Keratinocyte (primary cell): ENCODE measurements at places on chromosomes 2 and 18.
A peak's percentile ranks its signal among the peaks of the same experiment; 100 is the strongest.

DNA sequence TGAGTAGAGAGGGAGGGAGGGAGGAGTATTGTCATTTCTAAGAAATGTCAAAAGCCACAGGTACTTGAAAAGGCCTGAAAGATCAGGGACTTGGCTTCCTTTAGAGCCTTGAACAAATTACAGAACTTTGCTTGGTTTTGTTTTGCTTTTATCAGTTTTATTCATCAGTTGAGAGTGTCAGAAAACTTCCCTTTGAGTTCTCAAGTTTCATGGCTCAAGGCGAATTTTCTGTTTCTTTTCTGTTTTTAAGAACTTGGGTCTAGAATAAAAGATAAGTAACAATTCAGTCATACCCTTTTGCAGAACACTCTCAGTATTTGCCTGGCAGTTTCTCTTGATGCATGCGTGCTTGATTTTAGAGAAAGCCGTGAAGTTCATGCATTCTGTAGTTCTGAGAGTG is 531.9 kb downstream of the PARD3B start:
- DNase-seq = no peak

GRCh38 chr2:45172760-45173392 is 163.6 kb upstream of the SIX2 start:
- DNase-seq = no peak

DNA sequence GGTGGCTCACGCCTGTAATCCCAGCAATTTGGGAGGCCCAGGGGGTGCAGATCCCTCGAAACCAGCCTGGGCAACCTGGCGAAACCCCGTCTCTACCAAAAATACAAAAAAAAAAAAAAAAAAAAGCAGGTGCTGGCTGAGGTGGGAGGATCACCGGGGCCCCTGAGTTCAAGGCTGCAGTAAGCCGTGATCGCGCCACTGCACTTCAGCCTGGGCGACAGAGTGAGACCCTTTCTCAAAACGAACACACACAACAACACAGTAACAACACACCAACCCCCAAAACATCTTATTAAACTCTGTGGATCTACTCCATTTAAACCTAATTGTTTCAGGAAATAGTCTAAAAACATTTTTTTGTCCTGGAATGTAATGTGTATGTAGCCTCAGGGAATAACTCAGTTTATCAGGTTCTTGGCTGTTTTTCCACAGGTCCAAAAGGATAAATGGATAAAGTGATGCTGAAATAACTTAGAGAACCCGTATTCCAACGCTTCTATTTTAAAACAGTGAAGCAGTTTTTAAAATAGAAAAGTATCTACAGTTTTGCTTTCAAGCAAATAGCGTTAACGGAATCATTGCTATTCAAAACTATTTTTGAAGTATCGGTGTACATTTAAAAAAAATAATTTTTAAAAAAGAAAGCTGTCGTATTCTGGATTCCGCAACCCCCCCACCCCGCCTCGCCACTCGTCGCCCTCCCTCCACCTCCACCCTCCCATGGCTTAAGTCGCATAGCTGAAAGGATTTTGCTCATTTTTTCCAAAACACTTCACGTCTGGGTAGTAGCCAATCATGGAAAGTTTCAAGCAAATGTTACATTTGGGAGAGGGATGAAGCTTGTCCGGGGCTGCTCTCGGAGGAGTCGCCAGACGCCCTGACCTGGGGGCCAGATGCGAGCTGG is 895 bp upstream of the GLS start:
- no peak for DNase-seq

GRCh38 chr2:71151620-71152019 is 21.2 kb downstream of the MPHOSPH10 start:
- no peak for DNase-seq

GRCh38 chr18:2913398-2914005 is 66.7 kb downstream of the EMILIN2 start:
- DNase-seq = no peak

- peak; percentile 65 for DNase-seq
Observed at GRCh38 chr2:164657129-164657528, 35.8 kb upstream of the GRB14 start.

- no peak for DNase-seq
Observed at GRCh38 chr2:31271851-31272267, 37.9 kb downstream of the EHD3 start.

- no peak for DNase-seq
Observed at GRCh38 chr2:41241325-41242000, 789.6 kb upstream of the SLC8A1 start.

DNA sequence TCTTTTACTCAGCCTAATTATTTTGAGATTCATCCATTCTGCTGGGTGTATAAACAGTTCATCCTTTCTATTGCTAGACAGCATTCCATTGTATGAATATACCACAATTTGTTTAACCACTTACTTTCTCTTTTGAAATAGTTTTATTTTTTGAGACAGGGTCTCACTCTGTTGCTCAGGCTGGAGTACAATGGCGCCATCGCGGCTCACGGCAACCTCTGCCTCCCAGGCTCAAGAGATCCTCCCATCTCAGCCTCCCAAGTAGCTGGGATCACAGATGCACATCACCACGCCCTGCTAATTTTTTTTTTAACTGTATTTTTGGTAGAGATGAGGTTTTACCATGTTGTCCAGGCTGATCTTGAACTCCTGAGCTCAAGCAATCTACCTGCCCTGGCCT is 54.5 kb downstream of the USP37 start:
- DNase-seq = no peak

DNA sequence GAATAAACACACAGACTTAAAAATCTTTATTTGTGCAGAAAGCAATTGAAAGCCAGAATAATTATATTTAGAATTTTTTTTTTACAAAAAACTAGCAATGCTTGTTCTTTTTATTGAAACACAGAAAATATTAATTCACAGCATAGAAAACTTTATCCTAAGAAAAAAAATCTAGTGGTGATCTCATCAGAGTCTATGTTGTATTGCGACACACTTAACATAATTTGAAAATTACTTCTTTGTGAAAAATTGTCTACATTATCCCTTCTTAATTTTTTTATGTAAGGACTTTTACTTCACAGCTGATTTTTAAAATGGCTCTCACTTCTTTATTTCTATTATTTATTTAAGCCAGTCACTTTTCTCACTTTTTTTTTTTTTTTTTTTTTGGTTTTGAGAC is 103.4 kb downstream of the LDLRAD4 start:
- DNase-seq = no peak

- DNase-seq = no peak
Observed at GRCh38 chr2:81481242-81481993, 1176.9 kb upstream of the LRRTM1 start.

DNA sequence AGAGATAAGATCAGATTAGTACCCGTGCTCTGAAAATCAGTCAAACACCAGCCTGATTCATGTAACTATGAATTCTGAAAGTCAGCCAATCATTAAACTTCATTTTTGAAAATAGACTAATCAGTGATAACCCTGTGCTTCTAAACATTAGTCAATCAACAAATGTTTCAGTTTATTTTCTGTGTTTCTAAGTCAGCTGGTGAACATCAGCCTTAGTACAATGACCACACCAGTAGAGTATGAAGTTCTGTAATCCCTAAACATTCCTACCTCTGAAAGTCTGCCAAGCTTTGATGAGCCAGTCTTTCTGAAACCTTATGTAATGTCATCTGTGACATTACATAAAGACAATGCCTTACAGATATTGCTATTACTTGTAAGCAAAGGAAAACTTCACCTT is 807.4 kb upstream of the CRIM1 start:
- DNase-seq = no peak

- DNase-seq = no peak
Observed at GRCh38 chr2:74373221-74373676, 6.9 kb downstream of the DCTN1 start.

- DNase-seq = no peak
Observed at GRCh38 chr2:33735096-33735495, 136.0 kb upstream of the FAM98A start.

GRCh38 chr2:240655931-240656886 is 26.5 kb downstream of the AQP12B start:
- DNase-seq = no peak

DNA sequence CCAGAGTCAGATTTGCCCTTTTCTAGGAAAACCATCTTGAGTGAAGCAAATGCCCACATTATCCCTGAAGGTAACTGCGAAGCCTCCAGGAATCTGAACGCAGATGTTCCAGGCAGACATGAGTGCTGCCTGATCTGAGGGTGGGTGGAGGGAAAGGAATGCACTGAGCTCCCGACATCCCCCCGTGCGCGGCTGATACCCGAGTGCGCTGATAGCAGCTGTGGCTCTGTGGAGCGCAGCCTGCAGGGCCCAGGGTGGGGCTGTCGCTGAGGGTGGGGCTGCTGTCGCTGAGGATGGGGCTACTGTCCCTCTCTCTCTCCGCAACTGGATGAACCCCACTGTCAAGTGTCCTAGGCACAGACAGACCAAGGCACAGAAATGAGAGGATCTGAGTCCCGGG is 82.4 kb downstream of the GFPT1 start:
- DNase-seq = no peak

GRCh38 chr2:203584784-203585183 is 49.7 kb upstream of the RAPH1 start:
- no peak for DNase-seq

GRCh38 chr2:119823734-119824334 is 64.1 kb downstream of the PTPN4 start:
- DNase-seq = no peak

DNA sequence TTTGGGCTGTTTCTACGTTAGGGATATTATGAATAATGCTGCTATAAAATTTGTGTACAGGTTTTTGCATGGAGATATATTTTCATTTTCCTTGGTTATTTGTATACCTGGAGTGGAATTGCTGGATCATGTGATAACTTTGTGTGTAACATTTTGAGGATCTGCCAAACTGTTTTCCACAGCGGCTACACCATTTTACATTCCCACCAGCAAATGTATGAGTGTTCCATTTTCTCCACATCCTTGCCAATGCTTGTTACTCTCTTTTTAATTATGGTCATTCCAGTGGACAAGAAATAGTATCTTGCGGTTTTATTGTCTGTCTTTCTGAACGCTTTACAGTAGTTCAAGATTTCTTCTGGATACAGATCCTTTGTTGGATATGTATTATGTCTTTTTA is 13.6 kb downstream of the GORASP2 start:
- DNase-seq = no peak

GRCh38 chr18:55228707-55229106 is 269.4 kb upstream of the CCDC68 start:
- no peak for DNase-seq

DNA sequence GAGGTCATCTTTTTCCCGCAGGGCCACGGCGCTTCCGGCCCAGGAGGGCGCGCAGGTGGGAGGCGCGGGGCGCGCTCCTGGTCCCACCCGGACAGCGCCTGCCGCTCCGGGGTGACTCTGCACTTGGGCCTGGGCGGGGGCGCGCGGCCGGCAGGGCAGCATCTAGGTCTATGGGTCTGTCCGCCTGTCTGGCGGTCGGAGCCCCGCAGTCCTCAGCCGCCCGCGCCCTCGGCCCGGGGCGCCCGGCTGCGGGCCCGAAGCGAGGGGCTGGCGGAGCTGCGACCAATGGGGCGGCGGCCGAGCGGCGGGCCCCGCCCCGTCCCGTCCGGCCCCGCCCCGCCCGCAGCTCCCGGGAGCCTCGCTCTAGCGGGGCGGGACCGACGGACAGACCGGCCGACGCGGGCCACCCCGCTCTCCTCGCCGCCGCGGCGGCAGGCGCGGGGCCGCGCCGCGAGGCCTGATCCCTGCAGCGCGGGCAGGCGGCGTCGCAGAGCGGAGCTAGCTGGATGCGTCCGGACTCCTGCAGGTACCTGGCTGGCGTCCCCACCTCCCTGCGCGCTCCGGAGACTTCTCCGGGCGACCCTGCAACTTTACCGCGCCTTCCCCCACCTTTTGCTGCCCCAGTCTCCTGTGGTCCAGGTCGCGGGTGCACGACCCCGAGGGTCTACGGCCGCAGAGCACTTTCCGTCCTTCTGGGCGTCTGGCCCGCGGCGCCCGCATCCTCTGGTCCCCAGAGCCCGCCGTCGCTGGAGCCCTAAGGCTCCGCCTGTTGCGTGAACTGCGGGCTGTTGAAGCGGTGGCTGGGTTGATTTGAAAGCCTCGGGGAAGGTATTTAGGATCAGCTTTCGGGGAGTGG is at the start of gene KCNS3:
KCNS3 (plus strand) TSS at position 387 of the 856 bp plus-strand sequence. CDS start 52,342 bp downstream, outside the sequence.
- DNase-seq = no peak

DNA sequence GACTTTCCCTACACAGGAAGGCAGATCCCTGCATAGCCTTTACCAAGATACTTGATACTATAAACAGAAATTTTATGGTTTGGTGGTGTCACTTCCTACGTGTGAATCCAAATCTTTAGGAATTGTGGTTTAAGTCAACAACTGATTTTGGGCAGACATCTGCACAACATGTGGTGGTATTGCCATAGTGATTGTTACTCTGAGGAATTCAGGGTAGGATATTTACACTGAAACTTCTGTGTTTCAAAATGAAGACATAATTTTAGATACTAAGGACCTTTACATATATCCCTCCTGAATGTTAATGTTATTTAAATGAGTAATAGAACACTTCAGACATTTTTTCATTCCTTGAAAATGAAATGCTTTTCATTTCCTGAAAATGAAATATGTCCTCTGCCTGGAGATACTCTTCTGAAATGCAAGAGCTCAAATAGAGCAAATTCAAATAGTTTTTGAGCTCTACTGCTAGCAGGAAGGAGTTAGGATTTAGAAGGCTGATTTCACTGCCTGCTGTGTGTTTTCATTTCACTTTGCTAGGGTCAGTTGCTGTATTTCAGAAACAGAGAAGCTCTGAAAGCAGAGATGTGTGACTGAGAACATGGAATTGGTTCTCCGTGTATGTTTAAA is 77.2 kb downstream of the MDH1 start:
- no peak for DNase-seq

DNA sequence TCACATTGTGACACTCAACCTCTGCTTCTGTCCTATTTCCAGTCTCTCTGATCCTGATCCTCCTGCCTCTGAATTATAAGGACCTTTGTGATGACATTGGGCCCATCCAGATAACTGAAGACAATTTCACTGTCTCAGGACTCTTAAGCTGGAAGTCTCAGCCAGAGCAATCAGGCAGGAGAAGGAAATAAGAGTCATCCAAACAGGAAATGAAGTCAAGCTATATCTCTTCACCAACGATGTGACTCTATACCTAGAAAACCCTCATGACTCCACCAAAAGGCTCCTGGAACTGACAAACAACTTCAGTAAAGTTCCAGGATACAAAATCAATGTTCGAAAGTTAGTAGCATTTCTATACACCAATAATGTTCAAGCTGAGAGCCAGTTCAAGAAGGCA is 29.3 kb upstream of the TWIST2 start:
- no peak for DNase-seq

DNA sequence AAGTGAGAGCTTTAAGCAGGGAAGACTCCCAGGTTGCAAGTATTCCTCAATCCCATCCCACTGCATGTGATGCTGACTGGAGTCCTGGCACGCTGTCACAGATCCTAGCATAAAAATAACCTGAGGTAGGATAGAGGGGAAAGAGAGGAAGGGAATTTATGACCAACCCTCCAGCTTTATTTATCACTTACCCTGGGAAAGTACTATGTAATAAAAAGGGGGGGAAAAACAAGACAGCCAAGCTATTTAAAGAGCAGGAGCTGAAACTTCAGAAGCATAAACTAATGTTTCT is 122.2 kb downstream of the SLC8A1 start:
- no peak for DNase-seq

DNA sequence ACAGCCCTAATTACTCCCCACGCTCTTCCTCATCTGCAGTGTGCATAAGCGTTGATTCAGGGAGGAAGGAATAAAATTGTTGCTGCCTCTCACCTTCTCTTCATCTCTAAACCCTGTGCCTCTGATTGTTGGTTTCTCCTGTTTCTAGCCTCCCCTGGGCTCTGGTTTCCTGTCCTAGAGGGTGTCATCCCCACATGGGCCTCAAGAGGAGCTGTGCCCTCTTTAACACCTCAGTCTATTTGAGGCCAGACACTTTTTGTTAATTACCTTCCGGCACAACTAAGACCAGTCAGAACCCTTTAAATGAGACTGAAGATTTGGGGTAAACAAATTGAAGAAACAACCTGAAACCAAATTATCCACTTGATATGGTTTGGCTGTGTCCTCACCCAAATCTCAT is 9.7 kb downstream of the CTAGE1 start:
- DNase-seq = no peak
